ENCODE measurements at places on chromosomes 7 and 10.

GRCh38 chr7:101534873-101535272 lies 94.2 kb downstream of the MYL10 start:
- no peak for DNase-seq

DNA sequence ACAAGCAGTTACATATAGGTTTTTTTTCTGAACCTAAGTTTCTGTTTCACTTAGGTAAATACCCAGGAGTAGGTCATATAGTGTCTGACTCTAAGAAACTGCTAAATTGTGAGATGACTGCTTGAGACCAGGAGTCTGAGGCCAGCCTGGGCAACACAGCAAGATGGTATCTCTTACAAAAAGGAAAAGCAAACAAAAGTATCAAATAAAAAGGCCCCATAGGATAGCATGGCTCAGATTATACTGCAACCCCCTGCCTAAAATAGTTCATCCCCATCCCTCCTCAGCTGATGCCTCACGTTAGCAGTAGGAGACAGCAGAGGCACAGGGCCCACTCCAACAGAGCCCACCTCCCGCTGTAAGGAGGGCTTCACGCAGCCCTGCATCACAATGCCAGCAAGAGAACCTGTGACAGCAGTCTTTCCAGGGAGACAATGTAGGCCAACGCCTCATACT lies 90.3 kb downstream of the SRPK2 start:
- no peak for DNase-seq

DNA sequence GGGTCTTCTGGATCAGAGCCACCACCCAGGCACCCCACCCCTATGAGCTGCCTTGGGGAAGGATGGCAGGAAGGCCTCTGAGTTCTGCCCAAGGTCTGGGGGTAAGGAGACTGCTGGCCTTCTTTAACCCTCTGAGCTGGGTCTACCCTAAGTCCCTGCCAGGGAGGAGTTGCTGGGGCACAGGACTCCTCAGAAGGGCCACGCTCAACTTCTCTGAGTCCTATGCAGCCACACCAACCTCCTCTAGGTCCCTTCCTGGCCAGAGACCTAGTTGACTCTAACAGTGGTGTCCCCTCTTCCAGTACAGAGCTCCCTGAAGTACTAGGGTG lies 2.6 kb upstream of the NEURL1 start:
- DNase-seq: no peak

DNA sequence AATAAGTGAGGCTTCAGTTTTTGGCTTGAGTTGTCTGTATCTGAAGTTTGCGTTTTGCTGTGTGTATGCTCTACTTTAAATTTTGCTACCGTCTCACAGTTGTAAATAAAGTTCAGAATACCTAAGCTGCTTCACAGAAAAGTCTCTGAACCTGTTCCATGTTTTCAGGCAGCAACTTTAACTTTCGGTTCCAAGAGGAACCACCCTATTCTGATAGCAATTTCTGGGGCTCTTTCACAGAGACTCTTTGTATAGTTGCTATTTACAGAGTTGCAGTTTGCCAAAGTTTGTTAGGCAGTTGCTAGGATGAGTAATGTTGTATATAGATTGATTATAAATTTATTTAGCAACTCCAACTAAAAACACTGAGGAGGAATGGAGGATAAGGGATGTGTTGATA lies 5.7 kb downstream of the FAM221A start:
- DNase-seq: no peak

DNA sequence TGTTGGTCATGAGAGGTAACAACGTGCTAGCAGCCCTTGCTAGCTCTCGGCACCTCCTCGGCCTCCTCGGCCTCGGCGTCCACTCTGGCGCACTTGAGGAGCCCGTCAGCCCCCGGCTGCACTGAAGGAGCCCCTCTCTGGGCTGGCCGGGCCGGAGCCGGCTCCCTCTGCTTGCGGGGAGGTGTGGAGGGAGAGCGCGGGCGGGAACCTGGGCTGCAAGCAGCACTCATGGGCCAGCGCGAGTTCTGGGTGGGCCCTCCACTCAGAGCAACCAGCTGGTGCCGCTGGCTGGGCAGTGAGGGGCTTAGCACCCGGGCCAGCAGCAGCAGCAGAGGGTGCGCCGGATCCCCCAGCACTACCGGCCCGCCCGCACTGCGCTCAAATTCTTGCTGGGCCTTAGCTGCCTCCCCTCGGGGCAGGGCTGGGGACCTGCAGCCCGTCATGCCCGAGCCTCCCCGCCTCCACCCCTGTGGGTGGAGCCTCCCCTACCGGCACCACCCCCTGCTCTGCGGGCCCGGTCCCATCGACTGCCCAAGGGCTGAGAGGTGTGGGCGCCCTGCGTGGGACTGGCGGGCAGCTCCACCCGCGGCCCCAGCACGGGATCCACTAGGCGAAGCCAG lies 96.1 kb downstream of the PAXIP1 start:
- no peak for DNase-seq

DNA sequence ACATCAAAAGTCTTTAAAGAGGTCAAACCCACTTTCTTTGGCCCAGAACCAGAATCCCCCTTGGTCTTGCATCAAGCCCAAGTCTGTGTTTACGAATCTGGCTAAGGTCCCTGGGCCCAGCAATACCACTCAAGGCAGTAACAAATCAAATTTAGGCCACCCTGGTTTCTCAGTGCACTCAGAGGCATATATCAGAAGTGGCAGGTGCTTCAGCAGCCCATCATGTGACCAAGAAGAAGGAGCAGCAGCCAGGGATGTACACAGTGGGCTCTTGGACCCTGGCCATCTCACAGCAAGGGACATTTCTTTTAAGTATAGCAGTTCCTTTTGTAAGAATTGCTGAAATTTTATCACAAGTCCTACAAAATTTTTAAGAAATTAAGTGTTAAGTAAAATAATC lies 7.3 kb upstream of the SLC25A13 start:
- no peak for DNase-seq

GRCh38 chr7:79548727-79549126 lies 95.3 kb upstream of the MAGI2 start:
- peak; percentile 35 for DNase-seq

GRCh38 chr7:79009647-79010046 lies 443.8 kb downstream of the MAGI2 start:
- no peak for DNase-seq

DNA sequence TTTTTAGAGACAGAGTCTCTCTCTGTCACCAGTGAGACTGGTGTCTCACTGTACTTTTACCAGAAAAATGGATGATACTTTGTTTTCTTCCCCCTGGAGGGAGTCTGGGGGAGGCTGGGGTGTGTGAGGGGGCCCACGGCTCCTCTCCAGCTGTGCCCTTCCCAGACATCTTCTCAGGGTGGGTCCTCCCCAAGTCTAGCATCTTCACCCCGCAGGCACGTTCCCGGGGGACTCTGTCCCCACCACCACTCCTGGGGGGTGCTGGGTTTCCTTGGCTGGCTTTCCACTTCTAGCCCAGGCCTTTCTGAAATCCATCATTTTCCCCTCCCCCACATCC lies 61.8 kb upstream of the MKRN1 start:
- no peak for DNase-seq

GRCh38 chr7:22900101-22900500 lies 77.5 kb upstream of the TOMM7 start:
- no peak for DNase-seq
